ENCODE measurements at places on chromosomes 3 and 15.

DNA sequence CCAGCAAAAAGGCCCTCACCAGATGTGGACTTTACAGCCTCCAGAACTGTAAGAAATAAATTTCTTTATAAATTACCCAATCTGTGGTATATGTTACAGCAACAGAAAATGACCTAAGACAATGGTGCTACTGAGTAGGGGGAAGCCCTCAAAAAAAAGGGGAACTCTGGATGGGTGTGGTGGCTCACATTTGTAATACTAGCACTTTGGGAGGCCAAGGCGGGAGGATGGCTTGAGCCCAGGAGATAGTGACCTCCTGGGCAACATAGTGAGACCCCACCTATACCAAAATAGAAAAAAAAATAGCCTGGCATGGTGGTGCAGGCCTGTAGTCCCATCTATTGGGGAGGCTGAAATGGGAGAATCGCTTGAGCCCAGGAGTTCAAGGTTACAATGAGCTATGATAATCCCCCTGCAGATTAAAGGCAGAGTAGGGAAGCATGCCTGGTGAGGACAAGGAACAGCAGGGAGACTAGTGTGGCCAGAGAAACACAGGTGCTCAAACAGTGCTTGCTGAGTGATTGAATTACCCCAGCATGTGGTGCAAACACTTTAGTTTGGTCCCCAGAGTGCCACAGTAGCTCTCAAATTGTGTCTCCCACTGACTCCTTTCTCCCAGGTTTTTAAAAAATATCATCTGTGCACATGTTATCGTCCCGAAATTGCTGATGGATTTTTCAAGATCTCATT, 13.9 kb upstream of the USP3 start:
- no peak for DNase-seq

DNA sequence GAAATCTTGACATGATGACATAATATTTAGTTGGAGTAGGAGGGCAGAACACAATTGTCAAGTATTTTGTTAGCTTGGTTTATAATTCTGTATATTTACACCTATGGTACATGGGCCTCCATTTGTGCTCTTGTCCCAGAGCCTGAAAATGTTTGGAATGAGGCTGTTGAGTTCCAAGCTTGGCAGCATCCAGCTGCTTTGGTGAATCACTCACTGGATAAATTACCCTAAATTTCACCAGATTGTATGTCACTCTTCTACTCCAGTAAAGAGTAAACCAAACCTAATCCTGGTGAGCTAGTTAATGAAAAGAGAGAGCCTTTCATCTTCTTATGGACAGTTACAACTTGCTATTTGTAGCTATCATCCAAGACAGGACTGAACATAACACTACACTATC, 928.7 kb downstream of the DIPK2A start:
- DNase-seq, result no peak

GRCh38 chr15:64149893-64150578, 1.5 kb upstream of the SNX22 start:
- no peak for DNase-seq

- DNase-seq, result no peak
Observed at GRCh38 chr3:64398006-64398405, 172.7 kb upstream of the PRICKLE2 start.

GRCh38 chr3:81891055-81891895, 129.8 kb upstream of the GBE1 start:
- DNase-seq, result no peak

DNA sequence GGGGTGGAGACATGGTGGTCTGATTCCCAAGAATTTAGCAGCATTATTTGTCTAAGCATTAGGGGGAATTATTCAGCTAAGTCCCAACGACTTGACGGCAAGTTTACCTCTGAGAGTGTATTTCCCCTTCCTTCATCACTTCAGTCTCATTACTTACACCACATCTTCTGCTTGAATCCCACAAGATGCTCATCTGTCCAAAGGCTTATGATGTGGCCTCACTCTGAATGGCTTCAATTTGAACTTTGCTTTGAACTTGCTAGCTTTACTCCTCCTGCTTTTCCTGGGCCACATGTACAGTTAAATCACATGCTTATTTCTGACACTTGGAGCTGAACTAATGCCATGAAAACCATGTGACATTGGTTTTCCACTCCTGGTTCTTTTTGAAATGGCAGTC, 231.3 kb upstream of the SATB1 start:
- no peak for DNase-seq

- DNase-seq, result no peak
Observed at GRCh38 chr15:41631880-41632470, 28.2 kb upstream of the MGA start.

DNA sequence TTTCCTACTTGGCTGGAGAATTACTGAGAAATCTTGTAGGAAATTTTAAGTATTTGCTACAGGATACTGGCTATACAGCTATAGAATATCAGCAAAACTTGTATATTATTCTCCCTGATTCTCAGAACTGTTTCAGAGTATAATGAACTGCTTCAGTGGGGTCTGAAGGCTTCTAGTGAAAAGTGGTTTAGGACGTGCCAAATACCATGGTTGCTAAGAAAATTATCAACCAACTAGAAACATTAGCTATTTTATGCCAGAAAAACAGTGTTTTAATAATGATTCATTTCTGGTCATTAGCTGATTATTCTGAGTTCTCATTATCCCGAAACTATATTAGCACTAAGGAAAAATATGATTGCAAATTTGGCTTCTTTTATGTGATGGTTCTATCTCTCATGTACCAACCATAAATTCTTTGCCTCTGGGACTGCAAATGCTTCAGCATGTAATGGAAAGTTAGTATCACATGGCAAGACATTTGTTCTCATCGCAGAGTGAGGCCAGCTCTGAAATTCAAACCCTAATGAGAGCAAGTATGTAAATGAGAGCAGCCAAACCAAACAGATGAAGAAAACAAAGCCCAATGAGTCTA, 11.0 kb upstream of the TSC22D2 start:
- no peak for DNase-seq

DNA sequence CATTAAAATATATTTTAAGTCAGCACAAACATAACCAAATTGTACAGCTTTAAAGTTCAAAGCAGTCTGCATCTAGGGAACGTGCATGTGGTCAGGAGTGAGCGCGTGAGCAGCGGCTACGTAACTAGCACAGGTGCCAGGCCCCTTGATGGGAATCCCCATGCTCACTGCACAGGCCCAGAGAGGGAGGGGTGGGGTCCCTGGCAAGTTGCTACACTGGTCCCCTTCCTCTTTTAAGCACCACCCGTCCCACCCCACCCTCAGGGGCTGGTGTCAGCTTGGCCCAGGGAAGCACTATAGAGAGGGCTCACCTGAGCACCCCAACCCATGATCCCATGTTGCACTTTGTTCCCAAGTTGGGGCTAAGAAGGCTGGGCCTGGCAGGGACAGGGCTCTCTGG, 835 bp upstream of the GMPPB start:
- no peak for DNase-seq

- DNase-seq, result no peak
Observed at GRCh38 chr15:63474810-63475316, 29.5 kb upstream of the USP3 start.

- DNase-seq, result no peak
Observed at GRCh38 chr3:52119826-52120225, 34.4 kb downstream of the POC1A start.

DNA sequence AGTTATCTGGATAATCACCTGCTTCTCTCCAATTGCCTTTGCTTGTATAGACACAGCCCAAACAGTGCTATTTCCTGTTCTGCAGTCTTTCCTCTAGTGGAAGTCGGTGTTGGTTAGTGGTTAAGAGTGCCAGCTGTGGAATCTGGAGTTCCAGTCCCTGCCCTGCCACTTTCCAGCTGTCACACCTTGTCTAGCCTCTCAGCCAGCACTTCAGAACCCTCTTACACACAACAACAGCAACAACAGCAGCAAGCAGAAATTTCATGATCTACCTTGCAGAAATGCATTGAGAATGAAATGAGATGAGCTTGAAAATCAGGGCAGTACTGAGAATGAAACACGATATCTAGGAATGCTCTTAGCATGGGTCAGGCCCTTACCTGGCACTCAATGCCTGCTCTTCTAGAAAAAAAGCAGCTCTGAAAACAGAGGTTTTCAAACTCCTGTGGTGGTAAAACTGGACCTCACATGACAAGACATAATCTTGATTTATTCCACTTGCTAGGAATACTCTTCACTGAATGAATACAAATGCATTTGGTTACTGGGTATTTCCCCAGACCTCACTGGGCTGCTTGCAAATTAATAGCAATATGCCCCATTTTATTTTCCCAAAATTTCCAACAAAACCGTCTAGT, 3.3 kb upstream of the WNT5A start:
- DNase-seq, result no peak

DNA sequence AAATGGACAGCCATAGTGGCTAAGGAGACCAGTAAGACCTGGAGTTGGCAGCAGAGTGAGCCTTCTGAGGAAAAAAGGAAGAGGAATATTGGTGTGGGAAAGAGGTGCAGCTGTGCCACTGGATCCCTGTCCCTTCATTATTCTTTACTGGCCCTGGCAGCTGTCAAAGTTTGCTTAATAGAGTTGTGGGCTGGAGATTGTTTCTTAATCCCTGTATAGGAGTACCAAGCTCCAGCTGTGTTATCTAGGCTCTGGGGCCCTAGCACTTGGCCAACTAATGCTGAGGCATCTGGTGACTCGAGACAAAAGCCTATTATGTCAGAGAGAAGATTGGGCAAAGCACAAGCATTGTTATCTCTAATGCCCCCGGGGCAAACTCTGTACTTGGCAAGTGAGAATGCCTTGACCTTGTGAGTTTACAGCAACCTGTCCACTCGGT, 61.4 kb downstream of the ZNF609 start:
- DNase-seq, result no peak

- DNase-seq, result no peak
Observed at GRCh38 chr15:67508407-67508806, 12.5 kb upstream of the C15orf61 start.
